SJSA1 (cell line): ENCODE measurements at places on chromosomes 2 and 18. TPM values are rescaled to one million over a fixed set of nuclear protein-coding genes. Genes with fewer than 3 reads are reported as not detected.

DNA sequence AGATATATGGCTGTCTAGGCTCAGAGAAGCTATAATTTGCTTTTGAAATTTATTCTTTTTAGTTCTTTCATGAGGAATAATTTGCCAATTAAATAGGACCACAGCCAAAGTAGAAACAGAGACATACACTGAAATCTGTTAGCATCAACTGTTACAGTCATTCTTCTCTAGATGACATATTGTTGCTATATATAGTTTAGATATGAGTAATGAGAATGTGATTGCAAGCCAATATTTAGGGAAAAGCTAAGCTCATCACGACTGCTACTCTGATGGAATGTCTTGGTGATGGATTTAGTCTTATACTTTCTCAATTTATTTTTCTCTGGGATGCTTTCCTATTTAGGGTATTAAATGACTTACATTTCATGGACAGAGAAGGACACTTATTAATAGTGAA lies 259.1 kb downstream of the LNPK start:
- H3K4me3 ChIP-seq: no peak overlapping the region
- H3K36me3 ChIP-seq: no peaks in the 10 kb centered on the region
- DNase-seq: no peak
- H3K4me1 ChIP-seq: 0 out of 2 replicates have a peak, but pooled peaks cover 4% of the 10 kb centered on the region
- no peak overlapping the region for H3K27ac ChIP-seq

Gene MRPS5
- 57.4 and 97.1 TPM in 2 replicates for total RNA-seq

GRCh38 chr2:14524041-14524802 lies 108.3 kb upstream of the LRATD1 start:
- no peak for DNase-seq
- H3K4me3 ChIP-seq: no peak overlapping the region
- H3K4me1 ChIP-seq: no peaks in the 10 kb centered on the region
- no peaks in the 10 kb centered on the region for H3K27me3 ChIP-seq
- no peaks in the 10 kb centered on the region for H3K36me3 ChIP-seq

Gene SIX2
- 3.6 and 5.6 TPM in 2 replicates for total RNA-seq

Gene KCNF1
- 0.24 TPM in 1 of 2 replicates, not detected in the other for total RNA-seq

DNA sequence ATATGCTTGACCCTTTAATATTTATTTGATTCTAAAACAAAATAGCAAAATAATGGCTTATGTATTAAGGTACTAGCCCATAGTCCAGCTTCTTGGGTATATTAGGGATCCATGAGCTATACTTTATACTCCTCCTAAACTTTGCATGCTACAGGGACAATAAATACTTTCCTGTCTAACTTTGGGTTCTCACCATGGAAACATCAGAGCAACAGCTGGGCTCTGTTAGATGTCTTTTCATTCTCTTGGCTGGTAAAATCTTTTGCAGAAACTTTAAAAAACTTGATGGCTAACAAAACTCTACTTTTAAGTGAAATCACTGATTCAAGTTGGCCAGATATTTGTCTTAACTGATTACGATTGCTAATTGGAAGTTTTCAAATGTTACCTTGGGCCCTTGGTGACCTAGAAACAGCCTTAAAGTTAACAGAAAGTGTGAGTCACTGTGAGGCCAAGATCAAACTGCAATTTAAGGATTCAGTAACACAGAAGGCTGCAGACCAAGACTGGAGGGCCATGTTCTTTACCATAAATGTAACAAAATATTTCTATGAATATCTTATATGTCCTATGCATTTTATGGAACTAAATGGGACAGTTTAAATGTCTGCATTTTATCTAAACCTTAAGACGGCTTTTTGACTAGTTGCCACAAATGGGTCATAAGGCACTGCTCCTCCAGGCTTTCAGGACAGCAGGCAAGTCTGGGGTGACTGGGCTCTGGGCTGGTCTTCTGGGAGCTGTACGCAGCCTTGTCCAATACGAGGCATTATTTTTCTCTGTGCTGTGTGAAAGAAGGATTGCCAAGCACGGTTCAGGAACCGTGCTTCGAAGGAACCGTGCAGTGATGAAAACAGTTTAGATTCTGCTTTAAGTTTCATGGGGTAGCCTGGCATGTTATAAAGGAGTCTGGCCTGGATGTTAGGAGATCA lies 188.5 kb downstream of the TPGS2 start:
- H3K4me3 ChIP-seq: no peak overlapping the region
- no peak for DNase-seq
- H3K27me3 ChIP-seq: no peaks in the 10 kb centered on the region
- H3K27ac ChIP-seq: no peak overlapping the region

- H3K27ac ChIP-seq: no peak overlapping the region
- H3K4me3 ChIP-seq: no peak overlapping the region
- DNase-seq: no peak
- H3K27me3 ChIP-seq: no peaks in the 10 kb centered on the region
- no peaks in the 10 kb centered on the region for H3K36me3 ChIP-seq
These were observed 43.1 kb downstream of the MOGAT1 start for GRCh38 chr2:222714361-222715241.
